Activated naive CD4-positive, alpha-beta T cell treated with anti-CD3 and anti-CD28 coated beads, Interleukin-2, amount 10 ng/mL, durations not matched to agents 7 days and 5 days (primary cell): ENCODE measurements at places on chromosomes 4 and X.

GRCh38 chr4:43816116-43816515, 632.5 kb downstream of the KCTD8 start:
- DNase-seq: no peak
- H3K27ac ChIP-seq: no peak overlapping the region
- no peaks in the 10 kb centered on the region for H3K36me3 ChIP-seq

DNA sequence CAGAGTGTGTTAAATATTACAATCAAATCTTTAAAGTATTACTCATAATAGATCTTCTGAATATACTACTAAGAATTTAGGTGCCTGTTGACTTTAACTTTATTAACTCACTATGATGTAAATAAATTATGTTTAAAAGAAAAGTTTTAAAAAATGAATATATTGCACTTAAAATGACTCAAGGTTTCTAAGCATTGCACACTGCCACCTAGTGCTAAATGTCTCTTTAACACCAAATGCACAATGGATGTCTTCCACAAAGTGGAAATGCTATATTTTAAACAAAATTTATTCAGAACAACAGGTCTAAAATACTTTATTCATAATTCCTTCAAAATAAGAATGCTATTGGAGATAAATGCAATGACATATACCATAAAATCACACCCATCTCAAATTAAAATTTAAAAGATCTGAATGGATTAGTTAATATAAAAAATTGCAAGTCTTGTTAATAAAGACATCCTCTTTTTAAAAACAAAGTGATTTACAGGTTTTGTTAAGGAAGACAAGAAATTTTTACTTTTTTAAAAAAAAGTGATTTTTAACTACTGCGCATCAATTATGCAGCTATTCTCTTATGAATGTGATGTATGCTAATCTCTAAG, 5.5 kb downstream of the INPP4B start:
- H3K36me3 ChIP-seq: no peaks in the 10 kb centered on the region
- peaks cover 23% of the 10 kb centered on the region for H3K4me1 ChIP-seq
- peaks cover 6% of the 10 kb centered on the region for H3K27me3 ChIP-seq

DNA sequence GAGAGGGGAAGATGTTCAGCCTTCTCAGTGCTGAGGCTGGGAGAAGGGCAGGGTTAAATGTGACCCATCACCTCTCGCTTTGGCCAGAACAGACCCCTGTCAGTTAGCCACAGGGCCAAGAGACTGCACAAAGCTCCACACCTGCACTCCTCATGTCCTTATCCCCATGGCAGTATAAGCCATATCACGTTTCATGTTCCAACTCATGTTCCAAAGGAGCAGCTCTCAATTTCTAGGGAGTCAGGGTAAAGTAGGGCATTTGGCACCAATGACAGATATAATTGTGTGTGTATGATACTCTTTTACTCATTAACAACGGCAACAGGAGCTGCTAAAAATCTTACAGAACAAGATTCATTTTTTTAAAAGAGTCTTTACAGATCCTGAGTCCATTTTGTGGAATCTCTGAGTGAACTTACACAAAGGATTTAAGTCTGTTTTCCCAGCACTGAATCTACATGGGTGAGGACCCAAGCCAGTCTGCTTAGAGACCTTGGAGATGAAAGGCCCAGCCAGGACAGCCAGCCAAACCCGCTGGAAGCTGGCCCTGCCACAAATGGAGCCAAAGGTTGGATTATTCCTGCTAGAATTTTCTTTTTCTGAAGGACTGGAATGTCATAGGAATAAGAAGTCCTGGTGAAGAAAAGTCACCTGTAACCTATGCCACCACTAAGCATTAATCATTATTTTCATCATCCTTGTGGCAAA, 129.1 kb upstream of the SMAD1 start:
- H3K27ac ChIP-seq: no peak overlapping the region
- H3K27me3 ChIP-seq: no peaks in the 10 kb centered on the region
- H3K4me1 ChIP-seq: no peaks in the 10 kb centered on the region
- DNase-seq: no peak
- no peak overlapping the region for H3K4me3 ChIP-seq

- peak overlapping the region; percentile 71 for H3K27ac ChIP-seq
- H3K4me1 ChIP-seq: peaks cover 11% of the 10 kb centered on the region
- H3K4me3 ChIP-seq: no peak overlapping the region
- DNase-seq: peak; percentile 28
- no peaks in the 10 kb centered on the region for H3K36me3 ChIP-seq
These were observed 52.0 kb downstream of the CXorf58 start for GRCh38 chrX:23959781-23960180.

DNA sequence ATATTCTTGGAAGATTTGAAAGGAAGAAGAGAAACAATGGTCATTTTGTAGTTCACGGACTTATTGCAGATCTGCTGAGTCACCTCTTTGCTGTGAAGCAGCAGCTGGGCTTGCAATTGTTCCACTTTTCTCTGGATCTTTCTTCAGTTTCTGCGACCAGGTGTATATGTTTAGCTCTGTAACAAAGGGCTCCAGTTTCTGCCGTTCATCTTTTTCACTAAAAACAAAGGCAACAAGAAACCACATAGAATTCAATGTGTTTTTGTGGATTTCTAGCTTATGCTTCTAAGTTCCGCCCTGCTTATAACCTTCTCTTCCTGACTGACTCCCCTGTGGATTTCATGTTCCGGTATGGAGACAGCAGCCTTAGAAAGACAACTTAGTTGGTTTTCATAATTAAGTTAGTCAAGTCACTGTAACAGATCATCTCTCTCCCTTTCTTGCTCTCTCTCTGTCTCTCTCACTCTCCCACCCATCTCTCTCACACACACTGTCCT, 121.6 kb upstream of the EPHA5 start:
- H3K27me3 ChIP-seq: no peaks in the 10 kb centered on the region
- no peak for DNase-seq
- no peak overlapping the region for H3K27ac ChIP-seq

DNA sequence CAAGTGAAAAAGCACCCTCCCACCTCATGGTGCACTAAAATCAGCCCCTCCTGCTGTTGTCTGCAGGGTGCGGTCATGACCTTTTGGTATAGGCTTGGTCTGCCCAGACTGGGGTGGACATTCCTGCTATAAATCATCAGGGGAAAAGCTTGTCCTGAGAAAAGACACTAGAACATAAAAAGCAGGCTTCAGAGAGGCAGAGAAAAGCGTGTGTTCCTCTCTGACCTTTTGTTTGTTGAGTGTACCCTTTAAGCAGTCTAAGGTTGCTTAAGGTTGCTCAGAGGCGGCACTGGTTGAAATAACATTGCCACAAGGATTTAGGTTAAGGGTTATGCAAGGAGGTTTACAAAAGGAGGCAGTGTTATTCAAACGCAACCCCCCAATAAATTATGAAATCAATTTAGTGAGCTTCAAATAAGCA, 43.5 kb downstream of the CCDC158 start:
- no peak overlapping the region for H3K4me3 ChIP-seq
- DNase-seq: no peak
- H3K36me3 ChIP-seq: no peaks in the 10 kb centered on the region
- no peaks in the 10 kb centered on the region for H3K4me1 ChIP-seq
- no peak overlapping the region for H3K27ac ChIP-seq

DNA sequence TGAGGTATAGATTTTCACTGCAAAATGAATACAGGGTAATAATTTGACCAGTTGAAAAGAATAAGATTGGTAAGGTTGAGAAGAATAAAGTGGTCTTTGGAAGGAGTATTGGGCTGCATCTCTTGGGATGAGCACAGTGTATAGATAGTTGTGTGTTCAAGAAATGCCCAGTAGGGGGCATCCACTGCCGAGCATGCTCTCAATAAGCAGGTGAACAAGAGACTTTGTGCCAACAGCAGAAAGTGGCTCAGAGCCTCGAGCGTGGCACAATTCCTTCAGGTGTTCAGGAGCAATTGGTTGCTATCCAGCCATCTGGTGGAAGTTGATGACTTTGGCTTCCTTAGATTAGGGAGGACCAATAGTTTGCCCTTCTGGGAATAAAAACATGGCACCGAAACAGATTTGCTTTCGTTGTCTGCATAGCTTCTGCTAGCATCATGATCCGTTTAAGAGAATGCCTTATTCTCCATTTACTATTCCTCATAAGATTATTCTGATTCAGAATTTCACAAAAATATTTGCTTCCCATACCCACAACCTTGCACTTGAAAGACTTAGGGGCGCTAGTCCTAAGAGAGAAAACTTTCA, 258.1 kb upstream of the NEIL3 start:
- H3K4me1 ChIP-seq: no peaks in the 10 kb centered on the region
- no peaks in the 10 kb centered on the region for H3K36me3 ChIP-seq
- H3K27me3 ChIP-seq: peaks cover 7% of the 10 kb centered on the region
- H3K27ac ChIP-seq: no peak overlapping the region
- DNase-seq: peak; percentile 37

GRCh38 chr4:152357206-152357605, 178.7 kb downstream of the FBXW7 start:
- peaks cover 12% of the 10 kb centered on the region for H3K36me3 ChIP-seq
- H3K27me3 ChIP-seq: no peaks in the 10 kb centered on the region
- no peak overlapping the region for H3K27ac ChIP-seq
- peaks cover 13% of the 10 kb centered on the region for H3K4me1 ChIP-seq
- H3K4me3 ChIP-seq: no peak overlapping the region
